HS-27A (cell line): ENCODE measurements at places on chromosomes 4 and X.

GRCh38 chrX:85111347-85111746 is 107.7 kb downstream of the APOOL start:
- DNase-seq, result no peak

DNA sequence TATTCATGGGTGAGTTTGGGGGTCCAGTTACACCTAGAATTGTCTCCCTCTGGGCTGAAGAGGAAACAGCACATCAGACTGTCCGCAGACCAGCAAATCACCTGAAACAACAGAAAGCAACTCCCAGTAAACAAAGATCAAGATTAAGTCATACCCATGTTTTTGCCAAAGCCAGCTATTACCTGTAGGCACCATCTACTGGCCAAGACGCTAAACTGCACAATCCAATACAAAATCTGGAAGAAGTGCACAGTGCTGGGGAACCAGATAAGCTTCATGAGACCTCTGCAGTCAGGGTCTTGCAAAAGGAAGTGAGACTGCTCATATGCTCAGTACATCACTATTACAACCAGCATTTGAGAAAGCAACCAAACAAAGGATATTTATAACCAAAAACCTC is 157.5 kb upstream of the ITM2A start:
- DNase-seq, result no peak

DNA sequence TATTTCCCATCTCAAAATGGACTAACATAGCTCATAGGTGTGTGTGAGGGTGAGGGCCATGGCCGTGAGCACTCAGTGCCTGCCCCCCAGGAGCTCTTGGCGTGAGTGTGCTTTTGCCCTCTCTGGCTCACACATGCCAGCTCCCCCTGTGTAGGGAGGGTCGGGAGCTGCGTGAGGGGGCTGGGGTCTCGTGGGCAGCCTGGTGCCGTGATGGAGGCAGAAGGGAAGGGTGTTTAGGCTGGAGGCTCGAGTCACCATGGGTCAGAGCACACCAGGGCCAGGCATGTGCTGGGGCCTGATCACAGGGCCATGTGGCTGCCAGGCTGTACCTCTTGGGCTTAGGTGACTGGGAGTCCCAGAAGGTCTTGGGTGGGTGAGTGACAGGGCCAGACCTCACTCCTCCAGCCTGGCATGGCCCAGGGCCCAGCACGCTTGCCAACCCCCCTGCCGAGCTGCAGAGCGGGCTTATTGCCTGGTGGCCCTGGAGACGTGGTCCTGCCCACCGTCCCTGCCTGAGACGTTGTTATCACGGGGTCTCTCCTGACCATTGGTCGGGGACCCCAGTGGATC is 44.0 kb downstream of the ADRA2C start:
- no peak for DNase-seq

- DNase-seq, result no peak
Measured at GRCh38 chr4:109939190-109939589, 26.5 kb downstream of the EGF start.

GRCh38 chr4:76630741-76631140 is 195.7 kb downstream of the SHROOM3 start:
- no peak for DNase-seq

- DNase-seq, result no peak
Measured at GRCh38 chr4:63644396-63644795, 764.9 kb downstream of the TECRL start.

GRCh38 chr4:123956204-123956603 is 559.6 kb downstream of the SPRY1 start:
- DNase-seq, result no peak

DNA sequence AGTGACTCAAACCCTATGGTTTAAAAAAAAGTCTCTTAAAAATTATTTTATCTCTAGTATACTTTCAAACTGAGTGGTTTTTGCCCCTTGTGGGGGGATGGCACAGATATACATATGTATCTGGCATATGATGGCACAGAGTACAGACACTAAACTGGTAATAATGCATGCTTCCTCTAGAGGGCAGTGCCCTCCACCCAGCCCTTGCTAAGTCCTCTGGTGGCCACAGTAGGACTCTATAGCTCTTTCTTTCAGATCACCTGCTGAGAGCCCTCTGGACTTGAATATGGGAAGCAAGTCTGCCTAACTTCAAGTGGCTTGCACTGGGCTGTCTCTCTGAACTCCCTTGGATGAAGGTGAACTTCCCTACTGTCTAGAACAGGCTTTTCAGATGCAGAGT is 66.3 kb downstream of the TSPAN7 start:
- DNase-seq, result peak; percentile 0

- no peak for DNase-seq
Measured at GRCh38 chr4:149910177-149910576, 94.5 kb upstream of the IQCM start.

- no peak for DNase-seq
Measured at GRCh38 chr4:154029171-154029570, 240.3 kb upstream of the SFRP2 start.

DNA sequence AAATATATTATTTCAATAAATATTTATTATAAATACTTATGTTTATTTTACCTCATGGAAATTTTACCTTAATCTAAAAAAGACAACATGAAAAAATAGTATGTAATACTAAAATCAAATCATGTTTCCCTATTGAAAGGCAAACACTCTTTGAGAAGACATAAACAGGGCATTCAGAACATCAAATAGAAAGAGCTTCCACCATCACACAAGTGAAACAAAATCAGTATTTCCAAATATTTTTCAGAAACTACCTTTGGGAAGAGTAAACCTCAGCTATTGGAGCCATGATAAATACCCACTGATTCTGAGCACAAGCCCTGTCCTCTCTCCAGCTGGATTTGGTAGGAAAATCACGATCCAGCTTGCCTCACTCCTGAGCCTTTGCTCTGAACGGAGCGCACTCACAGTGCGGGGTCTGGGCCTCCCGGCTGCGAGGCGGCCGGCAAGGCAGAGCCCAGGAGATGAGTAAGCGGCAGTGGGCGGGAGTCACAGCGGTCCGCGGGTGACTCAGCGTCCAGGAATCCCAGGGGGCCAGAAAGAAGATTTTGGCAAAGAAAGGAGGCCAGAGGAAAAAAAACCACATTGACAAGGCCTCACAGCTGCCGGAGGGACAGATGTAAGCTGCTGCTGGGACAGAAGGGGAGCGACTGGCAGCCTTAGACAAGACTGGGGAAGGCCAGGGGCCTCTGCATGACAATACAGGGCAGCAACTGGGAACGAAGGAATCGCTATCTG is 14.7 kb upstream of the ANXA5 start:
- no peak for DNase-seq

GRCh38 chr4:121873604-121874003 is 3.3 kb upstream of the BBS7 start:
- DNase-seq, result no peak

DNA sequence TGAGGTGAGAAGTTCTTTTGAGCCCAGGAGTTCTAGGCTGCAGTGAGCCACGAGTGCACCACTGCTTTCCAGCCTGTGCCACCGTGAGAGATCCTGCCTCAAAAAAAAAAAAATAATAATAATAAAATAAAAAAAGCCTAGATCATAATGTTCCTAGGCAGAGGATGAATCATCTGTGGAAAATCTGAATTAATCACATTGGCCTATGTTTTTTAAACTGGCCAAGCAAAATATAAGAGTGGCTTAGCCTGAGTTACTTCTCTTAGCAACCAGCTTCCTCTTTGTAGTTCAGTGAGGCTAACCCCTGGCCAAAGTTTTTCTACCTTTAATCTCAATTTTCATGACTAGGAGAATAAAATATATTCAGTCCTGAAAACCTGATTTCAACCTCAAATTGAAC is 614.6 kb downstream of the PPP4R3C start:
- no peak for DNase-seq

- DNase-seq, result no peak
Measured at GRCh38 chr4:109395694-109396093, 37.9 kb upstream of the SEC24B start.

- no peak for DNase-seq
Measured at GRCh38 chr4:82744284-82744968, 54.2 kb downstream of the SCD5 start.

DNA sequence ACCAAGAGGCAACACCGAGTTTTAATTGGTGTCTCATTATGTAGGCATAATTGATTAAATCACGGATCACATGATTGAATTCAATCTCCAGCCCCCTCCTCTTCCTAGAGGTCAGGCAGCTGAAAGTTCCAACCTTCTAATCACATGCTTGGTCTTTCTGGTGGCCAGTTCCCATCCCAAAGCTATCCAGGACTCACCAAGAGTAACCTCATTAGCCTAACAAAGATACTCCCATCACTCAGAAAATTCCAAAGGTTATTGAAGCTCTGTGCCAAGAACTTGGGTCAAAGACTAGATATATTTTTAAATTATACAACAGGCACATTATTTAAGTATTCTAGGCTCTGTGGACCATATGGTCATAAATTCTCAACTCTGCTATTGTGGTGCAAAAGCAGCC is 65.1 kb downstream of the SLC10A7 start:
- no peak for DNase-seq

DNA sequence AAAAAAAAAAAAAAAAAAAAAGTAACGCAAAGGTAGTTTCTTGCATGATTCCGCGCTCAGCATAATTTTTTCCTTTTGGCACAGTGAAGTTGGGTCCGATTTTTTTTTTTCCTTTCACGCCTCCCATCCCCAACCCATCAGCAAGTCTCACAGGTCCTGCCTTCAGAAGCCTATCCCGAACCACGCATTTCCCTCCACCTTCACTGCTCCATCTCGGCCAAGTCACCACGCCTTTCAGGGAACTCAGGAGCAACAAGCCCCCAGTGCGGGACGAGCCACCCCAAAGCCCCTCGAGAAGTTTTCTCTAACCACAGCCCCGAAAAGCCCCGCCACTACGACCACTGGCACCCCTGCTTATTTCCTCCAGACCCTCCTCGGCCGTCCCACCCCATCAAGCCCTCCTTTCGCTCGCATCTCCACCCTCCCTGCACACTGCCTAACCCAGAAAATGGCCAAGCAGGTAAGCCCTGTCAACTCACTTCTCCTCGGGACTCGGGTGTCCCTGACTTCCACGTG is 1.0 kb downstream of the SLBP start:
- DNase-seq, result no peak

DNA sequence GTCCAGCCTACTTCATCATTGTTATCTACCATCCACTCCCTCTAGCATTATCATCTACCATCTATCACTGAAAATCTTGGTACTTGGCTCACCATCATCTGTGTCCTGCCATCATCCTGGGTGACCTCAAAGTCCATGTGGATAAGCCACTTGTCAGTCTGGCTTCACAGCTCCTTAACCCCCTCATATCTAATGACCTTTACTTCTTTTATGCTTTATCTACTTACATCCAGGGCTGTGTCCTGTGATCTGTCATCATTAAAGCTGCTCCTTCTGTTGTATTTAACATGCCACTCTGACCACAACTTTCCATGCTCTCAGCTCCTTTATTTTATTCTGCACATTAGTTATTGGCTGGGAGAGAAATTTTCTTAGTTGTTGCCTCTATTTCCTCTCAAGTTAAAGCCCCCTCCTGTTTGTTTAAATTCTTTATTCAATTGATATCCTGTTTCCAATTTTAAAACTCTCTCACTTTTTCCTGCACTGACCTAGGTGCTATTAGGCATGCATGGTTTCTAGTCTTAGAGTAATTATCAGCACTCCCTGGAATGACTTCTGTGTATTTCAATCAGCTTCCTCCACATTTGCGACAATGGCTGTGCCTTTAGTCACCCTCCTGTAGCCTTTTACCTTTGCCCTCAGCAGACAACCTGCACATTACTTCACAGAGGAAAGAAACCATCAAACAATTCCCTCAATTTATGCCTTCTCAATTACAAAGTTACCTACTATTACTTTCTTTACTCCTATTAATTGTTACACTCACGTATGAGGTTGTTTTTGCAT is 8.1 kb upstream of the FABP2 start:
- no peak for DNase-seq

DNA sequence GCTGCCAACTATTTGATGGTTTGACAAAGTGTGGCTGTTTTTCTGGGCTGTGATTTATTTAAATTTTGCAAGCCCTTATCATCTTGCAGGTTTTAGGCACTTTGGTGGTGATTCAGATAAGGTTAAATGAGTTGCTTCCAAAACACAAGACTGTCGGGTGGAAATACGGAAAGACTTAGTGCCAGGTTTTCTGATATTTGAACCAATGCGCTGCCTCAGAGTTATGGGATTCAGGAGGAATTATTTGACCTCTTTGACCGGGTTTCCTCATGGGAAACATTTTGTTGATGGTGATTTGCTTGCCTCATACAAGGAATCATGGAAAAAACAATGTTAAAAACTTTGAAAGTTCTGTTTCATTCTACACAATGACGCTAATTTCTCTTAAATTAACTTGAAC is 136.1 kb upstream of the MAP9 start:
- no peak for DNase-seq

- no peak for DNase-seq
Measured at GRCh38 chr4:124839786-124840390, 127.4 kb upstream of the ANKRD50 start.

GRCh38 chrX:66756717-66757116 is 117.8 kb upstream of the EDA2R start:
- no peak for DNase-seq

GRCh38 chrX:43500246-43500645 is 155.9 kb upstream of the MAOA start:
- DNase-seq, result no peak

GRCh38 chr4:184574861-184575260 is 74.4 kb downstream of the CASP3 start:
- DNase-seq, result no peak

- DNase-seq, result peak; percentile 12
Measured at GRCh38 chrX:67692246-67692645, 148.4 kb downstream of the AR start.

DNA sequence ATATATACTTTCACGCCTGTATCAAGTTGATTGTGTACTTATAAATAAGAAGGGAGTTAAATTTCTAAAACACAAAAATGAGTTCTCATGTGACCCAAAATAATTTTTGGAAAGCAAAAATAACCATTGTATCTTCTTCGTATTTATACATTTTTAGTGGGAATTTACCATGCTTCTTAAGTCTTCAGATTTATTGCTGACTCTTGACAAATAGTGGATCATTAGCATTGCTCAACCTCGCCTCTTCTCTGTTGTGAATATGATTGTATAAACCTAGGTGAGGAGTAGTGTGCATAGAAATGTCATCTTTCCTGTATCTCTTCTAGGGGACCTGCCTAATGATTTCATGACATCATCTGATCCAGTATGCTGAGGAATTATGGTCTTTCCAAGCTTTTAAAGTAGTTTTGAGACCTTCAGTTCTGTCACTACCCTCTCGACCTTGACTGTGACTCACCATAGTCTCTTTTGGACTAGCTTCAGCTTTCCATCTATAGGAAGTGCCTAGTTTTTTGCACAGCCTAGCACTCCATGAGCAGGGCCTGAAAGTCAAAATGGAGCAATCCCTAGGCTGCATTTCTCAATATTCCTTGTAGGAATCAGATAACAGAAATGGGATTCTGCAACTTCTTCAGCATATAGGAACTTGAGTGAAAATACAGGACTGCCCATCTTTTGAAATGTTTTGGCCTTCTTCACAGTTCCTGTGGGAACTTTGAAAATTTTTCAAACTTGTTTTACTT is 157.6 kb downstream of the ARX start:
- no peak for DNase-seq

DNA sequence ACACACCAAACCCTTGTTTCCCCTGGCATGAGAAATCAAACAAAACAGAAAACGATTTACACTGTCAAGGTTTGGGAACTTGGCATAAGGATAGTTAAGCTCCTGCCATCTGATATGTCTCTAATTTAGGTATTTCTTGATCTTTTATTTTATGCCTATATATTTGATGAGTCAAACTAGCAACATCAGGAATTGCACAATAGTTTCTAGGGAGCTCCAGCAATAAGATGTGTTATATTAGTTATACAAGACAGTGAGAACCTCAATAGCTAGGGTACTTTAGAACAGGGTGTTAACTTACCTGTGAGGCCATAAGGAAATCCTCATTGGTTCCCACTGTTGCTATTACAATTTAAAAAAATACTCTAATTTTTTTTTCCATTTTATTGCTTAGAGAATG is 474.2 kb downstream of the GBA3 start:
- DNase-seq, result no peak
